ENCODE measurements at places on chromosomes 16 and 17. TPM values are rescaled to one million over a fixed set of nuclear protein-coding genes. Genes with fewer than 3 reads are reported as not detected.

SLC9A5 gene
- total RNA-seq: 1.6 TPM

NOS2 gene
- total RNA-seq: not detected

C1QTNF1 gene
- total RNA-seq: 220 TPM

MT1E gene
- 152 TPM for total RNA-seq

CRYM gene
- total RNA-seq: 0.14 TPM

PTGES3L gene
- 1.9 TPM for total RNA-seq

HLF gene
- total RNA-seq: not detected

ANKRD40 gene
- total RNA-seq: 63.3 TPM

KCNJ18 gene
- not detected for total RNA-seq

TP53TG3C gene
- total RNA-seq: 0.29 TPM

DPEP1 gene
- 0.88 TPM for total RNA-seq

INCA1 gene
- total RNA-seq: 0.22 TPM

RHBDL1 gene
- 2.3 TPM for total RNA-seq

KRT14 gene
- total RNA-seq: 1.0 TPM

SCNN1B gene
- total RNA-seq: not detected

ARL4D gene
- total RNA-seq: 6.0 TPM

MYH8 gene
- not detected for total RNA-seq

KRT31 gene
- total RNA-seq: not detected

KRTAP4-9 gene
- total RNA-seq: not detected

NPIPB9 gene
- 1.8 TPM for total RNA-seq

GPR179 gene
- not detected for total RNA-seq

NACA2 gene
- total RNA-seq: not detected

FAM20A gene
- total RNA-seq: 0.57 TPM

ARHGAP23 gene
- total RNA-seq: 76.7 TPM

ZG16B gene
- total RNA-seq: 0.29 TPM

CRHR1 gene
- total RNA-seq: not detected

CX3CL1 gene
- 0.57 TPM for total RNA-seq

DNAH3 gene
- total RNA-seq: 0.14 TPM

TMEM238L gene
- not detected for total RNA-seq

TBC1D3I gene
- total RNA-seq: not detected

DRC3 gene
- 0.86 TPM for total RNA-seq

SLC16A5 gene
- total RNA-seq: 19.3 TPM

STXBP4 gene
- total RNA-seq: 8.5 TPM

SYT17 gene
- total RNA-seq: 0.66 TPM

CYBA gene
- total RNA-seq: 136 TPM

CDK5R1 gene
- 1.6 TPM for total RNA-seq

PDE6G gene
- not detected for total RNA-seq

ZFPM1 gene
- total RNA-seq: 4.4 TPM

NFE2L1 gene
- 420 TPM for total RNA-seq

FOXF1 gene
- total RNA-seq: 60.4 TPM

YBX2 gene
- not detected for total RNA-seq

CLEC18C gene
- not detected for total RNA-seq

MMP2 gene
- total RNA-seq: 1,286 TPM

MYO15A gene
- 0.44 TPM for total RNA-seq

ARL5C gene
- not detected for total RNA-seq

ETV4 gene
- total RNA-seq: 26.1 TPM

WNK4 gene
- total RNA-seq: 0.44 TPM

ZG16 gene
- total RNA-seq: not detected
